ENCODE measurements at places on chromosomes 5 and 9.

DNA sequence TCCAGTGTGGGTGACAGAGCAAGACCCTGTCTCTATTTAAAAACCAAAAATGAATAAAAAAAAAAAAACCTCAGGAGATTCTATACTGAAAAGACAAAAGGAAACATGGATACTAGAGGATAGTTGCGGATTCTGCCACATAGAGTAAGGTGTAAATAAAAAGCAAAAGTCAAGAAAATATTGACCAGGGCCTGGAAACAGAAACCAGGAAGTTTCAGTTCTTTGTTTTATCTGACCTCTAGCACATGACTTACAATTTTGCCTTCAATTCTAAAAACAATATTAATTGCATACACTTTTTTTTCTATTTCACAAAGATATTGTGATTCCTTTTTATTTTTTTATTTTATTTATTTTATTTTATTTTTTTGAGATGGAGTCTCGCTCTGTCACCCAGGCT lies 96.2 kb upstream of the NMUR2 start:
- no peak for DNase-seq

- DNase-seq = no peak
Observed at GRCh38 chr9:73497796-73498195, 346.1 kb downstream of the ANXA1 start.

DNA sequence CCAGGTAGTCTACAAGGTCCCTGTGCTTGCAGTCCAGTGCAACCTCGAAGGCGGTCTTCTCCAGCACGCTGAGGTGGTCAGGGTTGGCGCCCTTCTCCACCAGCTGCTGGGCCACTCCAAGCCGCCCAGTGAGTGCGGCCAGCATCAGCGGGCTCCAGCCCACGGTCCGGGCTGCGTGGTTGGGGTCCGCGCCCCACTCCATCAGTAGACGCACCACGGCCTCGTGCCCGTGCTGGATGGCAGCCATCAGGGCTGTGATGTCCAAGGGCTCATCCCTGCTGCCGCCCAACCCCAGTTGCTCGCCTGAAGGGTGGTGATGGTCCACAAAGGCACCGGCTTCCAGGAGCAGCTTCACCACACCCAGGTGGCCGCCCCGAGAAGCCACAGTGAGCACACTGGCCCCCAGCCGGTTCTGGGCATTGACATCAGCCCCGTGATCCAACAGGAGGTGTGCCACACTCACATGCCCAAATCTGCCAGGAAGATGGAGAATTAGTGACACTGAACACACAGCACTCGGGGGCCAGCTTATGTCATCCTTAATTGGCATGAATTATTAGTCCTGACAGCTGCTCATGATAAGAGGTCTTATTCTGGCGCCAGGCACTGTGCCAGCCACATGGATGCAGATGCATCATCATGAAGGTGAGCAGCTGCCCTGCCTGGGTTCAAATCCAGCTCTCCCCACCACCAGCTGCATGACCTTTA lies 6.1 kb downstream of the ANKS6 start:
- DNase-seq = no peak

- peak; percentile 89 for DNase-seq
Observed at GRCh38 chr9:116549061-116549664, 137.9 kb upstream of the TRIM32 start.
